ENCODE measurements at places on chromosomes 6 and 20.

- peak; percentile 45 for DNase-seq
Measured at GRCh38 chr6:155936551-155936950, 480.9 kb upstream of the NOX3 start.

- DNase-seq = no peak
Measured at GRCh38 chr6:105781248-105781647, 304.9 kb upstream of the PRDM1 start.

DNA sequence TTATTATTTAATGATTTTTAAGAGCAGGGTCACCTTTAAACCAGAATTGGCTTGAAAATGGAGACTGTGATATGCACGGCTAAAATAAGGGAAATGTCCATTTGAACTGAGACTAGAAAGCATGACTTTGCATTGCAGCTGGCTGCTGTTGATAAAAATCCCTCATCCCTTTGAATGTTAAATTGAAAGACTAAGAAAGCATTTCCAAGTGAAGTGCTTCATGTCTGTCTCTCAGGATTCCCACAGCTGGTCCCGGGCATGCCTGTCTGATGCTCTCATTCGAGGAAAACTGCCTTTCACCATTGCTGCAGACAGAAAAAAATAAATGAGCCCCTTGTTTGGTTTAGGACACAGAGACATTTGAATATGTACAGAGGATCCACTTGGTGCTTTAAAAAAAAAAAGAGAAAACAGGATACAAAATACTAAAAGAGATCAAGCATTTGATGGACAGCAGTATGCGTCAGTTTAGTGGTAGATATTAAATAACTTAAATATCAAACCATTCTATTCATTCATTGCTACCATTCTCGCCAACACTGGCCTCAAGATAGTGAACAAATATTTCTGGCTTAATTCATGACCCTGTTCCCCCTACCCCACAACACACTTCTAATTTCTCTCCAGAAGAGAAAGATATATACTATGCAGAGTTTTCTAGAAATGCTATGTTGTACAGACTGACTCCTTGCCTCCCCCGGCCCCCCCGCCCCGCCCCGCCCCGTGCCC, 55.0 kb downstream of the TBC1D7 start:
- no peak for DNase-seq

- no peak for DNase-seq
Measured at GRCh38 chr6:73528897-73529296, 8.1 kb upstream of the EEF1A1 start.

DNA sequence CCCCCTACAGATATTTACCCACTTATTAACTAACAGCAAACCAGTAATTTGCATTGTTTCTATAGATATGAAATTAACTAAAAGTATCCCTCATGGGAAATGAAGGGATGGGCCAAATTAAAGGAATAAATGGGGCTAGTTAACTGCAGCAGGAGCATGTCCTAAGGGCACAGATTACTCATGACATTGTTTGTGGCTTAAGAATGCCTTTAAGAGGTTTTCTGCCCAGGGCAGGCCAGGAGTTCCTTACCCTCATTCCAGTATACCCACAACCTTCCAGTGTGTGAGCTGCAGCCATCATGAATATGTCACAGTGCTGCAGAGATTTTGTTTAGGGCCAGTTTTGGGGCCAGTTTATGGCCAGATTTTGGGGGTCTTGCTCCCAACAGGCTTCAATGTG, 1101.9 kb downstream of the PRIM2 start:
- DNase-seq = peak; percentile 42

GRCh38 chr6:122871079-122871478, 82.0 kb downstream of the SMPDL3A start:
- DNase-seq = no peak

GRCh38 chr6:116971959-116972358, 94.9 kb downstream of the RFX6 start:
- peak; percentile 45 for DNase-seq

GRCh38 chr6:11999246-11999645, 12.9 kb upstream of the HIVEP1 start:
- DNase-seq = peak; percentile 51

GRCh38 chr6:106637717-106638341, 8.5 kb downstream of the QRSL1 start:
- DNase-seq = no peak

DNA sequence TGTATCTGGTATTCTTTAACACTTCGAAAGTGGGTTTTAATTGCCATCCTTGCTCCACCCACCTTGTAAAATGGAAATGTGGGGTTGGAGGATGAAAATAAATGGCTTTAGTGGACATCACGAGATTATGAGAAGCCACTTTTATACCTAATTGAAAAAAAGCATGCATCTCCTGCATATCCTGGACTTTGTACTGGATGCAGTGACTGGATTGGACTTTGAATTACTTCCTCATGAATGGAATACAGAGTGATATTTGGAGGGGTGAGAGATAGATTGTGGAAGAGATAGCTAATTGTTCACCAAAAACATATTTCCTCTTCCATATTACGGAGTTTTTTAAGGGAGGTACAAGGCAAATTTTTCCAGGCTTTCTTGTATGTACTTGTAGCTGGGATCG, 813.0 kb downstream of the TENT5A start:
- no peak for DNase-seq

- peak; percentile 83 for DNase-seq
Measured at GRCh38 chr20:4082406-4083097, 67.2 kb upstream of the RNF24 start.

- DNase-seq = peak; percentile 52
Measured at GRCh38 chr6:83417880-83418663, 12.8 kb downstream of the ME1 start.

DNA sequence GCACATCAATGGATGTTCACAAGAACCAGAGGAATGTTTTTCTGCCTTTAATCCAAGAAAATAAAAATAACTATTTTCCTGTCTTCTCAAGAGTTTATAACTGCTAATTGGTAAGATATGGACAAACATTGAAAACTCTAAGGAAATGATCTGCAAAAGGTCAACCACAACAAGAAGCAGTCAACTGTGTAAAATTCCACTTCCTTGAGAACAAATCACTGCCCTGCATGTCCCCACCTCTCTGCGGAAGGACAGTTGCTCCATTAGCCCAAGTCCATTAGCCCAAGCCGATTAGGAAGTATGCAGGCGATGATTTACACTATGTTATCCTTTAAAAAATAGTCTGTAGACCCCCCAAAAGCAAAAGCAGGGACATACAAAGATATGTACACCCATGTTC, 27.6 kb downstream of the SLC22A23 start:
- DNase-seq = no peak

DNA sequence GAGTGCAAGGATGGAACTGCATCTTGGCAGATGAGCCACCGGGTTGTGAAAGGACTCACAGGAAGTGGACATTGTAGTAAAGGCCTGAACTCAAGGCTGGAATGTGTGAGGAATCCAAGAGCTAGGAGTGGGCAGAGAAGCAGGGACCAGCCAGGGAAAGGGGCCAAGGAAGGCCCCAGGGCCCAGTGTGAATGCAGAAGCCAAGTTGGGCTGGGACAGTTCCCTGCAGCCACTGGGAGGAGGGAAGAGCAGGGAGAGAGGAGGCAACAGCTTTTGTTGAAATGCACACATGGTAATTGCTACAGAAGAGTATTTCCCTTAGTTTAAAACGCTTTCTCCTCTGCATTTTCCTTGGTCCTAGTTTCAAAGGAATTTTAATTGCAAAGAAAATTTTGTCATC, 34.6 kb downstream of the CDH22 start:
- no peak for DNase-seq

- peak; percentile 71 for DNase-seq
Measured at GRCh38 chr20:63497946-63498935, 642 bp downstream of the EEF1A2 start.

DNA sequence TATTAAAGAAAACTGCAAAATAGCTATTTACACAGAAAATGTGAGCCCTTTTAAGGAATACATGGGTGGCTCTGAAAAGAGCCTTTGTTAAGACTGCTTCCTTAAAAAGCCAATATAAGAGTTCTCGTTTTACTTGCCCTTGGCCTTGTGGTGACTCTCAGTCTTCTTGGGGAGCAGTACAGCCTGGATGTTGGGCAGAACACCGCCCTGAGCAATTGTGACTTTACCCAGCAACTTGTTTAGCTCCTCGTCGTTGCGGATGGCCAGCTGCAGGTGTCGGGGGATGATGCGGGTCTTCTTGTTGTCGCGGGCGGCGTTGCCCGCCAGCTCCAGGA, 111.5 kb downstream of the HFE start:
- DNase-seq = no peak

- peak; percentile 54 for DNase-seq
Measured at GRCh38 chr20:3398681-3399252, 8.7 kb downstream of the DNAAF9 start.

DNA sequence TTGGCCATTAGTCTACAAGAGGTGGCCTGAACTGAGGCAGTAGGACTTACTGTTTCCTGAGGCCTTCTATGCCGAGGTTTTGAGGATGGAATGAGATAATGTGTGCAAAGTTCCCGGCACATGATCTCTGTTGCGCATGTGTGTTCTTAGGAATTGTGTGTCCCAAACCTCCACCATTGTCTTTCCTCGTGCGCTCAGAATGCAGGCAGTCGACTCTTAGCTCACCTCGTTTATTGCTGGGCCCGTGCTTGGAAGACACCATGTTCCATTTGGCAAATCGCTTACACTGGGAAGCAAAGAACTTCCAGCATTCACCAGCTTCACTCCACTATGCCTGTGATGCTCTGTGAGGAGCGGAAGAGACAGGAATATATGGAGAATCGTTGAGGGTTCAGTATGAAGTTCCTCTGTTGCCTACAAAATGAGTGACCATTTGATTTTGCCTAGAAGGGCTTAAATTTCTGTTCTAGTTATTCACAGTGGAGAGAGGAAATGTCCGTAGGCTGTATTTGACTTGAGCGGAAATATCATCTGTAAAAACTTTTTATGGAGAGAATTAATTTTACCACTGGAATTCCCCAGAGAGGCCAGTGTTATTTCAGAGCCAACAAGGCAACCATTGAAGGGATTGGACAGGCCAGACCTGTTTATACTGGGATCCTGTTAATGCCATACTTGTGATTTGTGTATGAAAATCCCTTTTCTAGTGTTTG, 75.7 kb upstream of the CLDN20 start:
- peak; percentile 79 for DNase-seq

GRCh38 chr20:48556956-48557355, 270.8 kb downstream of the PREX1 start:
- DNase-seq = no peak

GRCh38 chr6:134402372-134402984, 84.6 kb upstream of the SGK1 start:
- no peak for DNase-seq

- DNase-seq = no peak
Measured at GRCh38 chr6:20236909-20237600, 24.8 kb upstream of the MBOAT1 start.

GRCh38 chr20:51036827-51037531, 14.1 kb upstream of the KCNG1 start:
- DNase-seq = peak; percentile 42

GRCh38 chr6:97282238-97282725, 734 bp downstream of the MMS22L start:
- DNase-seq = peak; percentile 14

GRCh38 chr6:34170346-34170745, 24.5 kb upstream of the GRM4 start:
- DNase-seq = no peak

GRCh38 chr20:39986173-39986904, 702.7 kb downstream of the MAFB start:
- DNase-seq = peak; percentile 55

GRCh38 chr6:4383910-4384638, 248.7 kb upstream of the ECI2 start:
- no peak for DNase-seq

GRCh38 chr6:40395066-40395697, 192.0 kb downstream of the LRFN2 start:
- peak; percentile 26 for DNase-seq

GRCh38 chr20:47297746-47298145, 58.8 kb downstream of the ZMYND8 start:
- DNase-seq = no peak

GRCh38 chr6:110039981-110040383, 61.9 kb downstream of the GPR6 start:
- peak; percentile 53 for DNase-seq

GRCh38 chr6:137315081-137315480, 95.9 kb upstream of the IFNGR1 start:
- no peak for DNase-seq

DNA sequence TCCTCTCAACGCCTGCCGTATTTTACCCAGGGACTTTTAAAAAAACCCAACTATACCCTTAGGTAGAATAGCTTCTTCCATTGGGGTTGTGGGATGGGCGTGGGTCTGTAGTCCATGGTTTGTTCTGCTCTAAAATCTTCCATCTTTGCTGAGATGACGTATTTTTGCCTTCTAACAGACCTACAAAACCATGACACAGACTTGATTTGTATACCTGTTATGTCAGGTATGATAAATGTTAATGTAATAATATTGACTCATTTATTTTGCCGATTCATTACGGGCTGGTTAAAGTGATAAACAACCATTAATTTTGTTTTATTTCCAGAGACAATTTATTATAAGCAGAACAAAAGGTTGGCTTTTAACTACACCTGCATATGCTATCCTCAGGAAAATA, 48.7 kb downstream of the UST start:
- no peak for DNase-seq

GRCh38 chr6:144551339-144551738, 266.2 kb downstream of the UTRN start:
- no peak for DNase-seq

DNA sequence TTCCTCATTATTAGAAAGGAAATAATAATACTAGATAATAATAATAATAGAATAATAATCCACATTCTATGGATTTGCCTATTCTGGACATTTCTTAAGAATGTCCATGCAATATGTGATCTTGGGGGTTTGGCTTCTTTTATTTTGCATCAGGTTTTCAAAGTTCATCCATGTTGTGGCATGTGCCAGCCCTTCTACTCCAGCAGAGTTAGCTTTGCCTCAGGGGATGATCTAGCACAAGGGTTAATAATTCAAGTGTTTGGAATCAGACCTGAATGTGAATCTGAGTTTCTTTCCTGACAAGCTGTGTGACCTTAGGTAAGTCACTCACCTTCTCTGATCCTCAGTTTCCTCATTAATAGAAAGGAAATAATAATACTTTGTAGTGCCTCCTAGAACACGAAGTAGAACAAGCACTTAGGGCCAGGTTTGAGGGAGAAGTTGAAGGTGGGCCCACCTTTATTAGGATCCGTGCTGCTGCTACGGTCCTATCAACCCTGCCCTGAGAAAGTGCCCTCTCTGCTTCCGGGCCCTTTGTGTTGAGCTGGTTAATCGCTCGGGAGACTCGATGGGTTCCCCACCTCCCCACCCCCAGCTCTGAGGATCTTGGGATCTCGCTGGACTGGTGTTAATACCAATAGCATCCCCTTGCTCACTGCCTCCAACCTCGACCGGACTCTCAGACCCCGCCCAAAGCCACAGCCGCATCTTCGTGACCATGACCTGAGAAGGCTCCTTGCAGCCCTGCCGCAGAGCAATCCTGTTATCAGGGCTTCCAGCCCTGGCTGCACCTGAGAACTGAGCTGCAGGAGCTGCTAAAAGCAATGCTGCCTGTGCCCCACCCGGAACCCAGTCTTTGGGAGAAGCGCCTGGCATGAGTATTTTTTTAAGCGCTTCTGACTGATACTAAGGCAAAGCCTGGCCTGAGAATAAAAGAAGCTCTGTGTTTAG, 26.9 kb downstream of the RBM38 start:
- DNase-seq = no peak

Data from EL (cell line).